ENCODE measurements at places on chromosomes 16 and 17.

DNA sequence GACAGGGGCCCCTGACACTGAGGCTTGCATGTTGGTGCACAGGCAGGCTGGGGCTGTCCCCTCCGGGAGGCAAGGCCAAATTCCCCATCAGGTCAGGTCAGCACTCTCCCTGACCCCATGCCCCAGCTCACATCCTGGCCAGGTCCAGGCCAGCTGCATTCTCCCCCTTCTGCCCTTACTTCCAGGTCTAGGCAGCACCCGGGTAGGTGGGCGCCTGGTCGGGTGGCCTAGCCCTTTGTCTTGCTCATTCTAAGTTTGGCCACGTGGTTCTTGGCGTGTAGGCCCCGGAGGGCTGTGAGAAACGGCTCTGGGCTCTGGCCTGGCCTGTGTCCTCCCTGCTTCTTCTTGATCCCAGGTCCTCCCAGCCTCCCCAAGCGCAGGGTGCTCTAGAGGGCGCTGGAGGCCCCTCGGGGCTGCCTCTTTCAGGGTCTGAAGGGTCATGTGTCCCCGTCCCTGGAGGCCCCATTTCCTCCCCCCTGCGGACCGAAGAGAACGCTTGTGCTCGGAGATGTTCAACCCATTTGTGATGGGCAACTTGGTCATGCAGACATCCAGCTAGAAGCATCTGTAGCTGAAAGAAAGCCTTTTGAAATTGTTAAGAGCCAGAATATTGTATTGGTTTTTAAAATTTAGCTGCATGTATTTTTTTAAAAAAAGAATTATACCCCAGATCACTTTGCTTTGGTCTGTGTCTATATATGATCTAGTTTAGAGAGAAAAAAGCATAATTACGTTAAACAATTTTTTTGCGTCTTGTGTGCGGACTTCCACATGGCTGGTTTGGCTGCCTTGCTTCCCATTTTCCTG, 6.7 kb downstream of the BAHCC1 start:
- DNase-seq = no peak

GRCh38 chr17:56985371-56986162, 7.6 kb downstream of the SCPEP1 start:
- DNase-seq = no peak

DNA sequence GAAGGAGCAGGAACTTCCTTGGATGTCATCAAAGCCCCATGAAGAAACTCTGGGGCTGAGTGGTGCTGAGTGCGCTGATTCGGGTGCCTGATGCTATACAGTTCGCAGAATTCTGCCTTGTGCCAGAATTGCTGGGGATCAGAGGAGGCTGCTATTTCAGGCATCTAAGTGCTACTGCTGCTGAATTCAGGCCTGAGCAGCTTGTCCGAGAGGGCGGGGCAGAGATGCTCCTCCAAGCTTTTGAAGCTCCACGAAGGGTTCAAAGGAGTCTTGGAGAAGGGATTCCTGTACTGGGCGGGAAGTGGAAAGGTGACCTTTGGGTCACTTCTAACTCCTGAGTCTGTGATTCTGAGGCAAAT, 227.8 kb downstream of the CCDC182 start:
- no peak for DNase-seq

DNA sequence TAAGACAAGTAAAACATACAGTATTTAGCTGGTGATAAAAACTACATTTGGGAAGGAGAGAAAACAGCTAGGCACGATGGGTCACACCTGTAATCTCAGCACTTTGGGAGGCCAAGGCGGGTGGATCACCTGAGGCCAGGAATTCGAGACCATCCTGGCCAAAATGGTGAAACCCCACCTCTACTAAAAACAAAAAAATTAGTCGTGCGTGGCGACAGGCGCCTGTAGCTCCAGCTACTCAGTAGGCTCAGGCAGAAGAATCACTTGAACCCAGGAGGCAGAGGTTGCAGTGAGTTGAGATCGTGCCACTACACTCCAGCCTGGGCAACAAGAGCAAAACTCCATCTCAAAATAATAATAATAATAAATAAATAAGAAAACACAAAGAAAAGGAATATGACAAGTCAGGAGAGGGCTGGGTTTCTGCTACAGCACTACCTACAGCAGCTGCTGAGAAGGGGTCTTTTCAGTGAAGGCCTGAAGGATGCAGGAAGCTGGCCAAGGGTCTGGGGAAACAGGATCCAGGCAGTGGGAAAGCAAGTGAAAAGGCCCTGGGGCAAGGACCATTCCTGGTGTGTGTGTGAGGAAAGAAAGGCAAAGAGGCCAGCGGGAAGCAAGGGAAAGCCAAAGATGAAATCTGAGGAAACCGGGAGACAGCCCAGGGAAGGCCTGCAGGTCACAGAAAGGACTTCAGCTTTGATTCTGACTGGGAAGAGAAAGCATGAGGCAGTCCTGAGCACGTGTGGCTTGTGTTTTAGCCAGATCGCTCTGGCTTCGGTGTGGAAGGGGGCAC, 10.6 kb downstream of the MBTPS1 start:
- no peak for DNase-seq
